ENCODE measurements at places on chromosomes 3 and 15. TPM values are rescaled to one million over a fixed set of nuclear protein-coding genes. Genes with fewer than 3 reads are reported as not detected.
A peak's percentile ranks its signal among the peaks of the same experiment; 100 is the strongest.

GRCh38 chr15:73992594-73992898, 451 bp upstream of the STOML1 start:
- no peak for DNase-seq

- DNase-seq = peak; percentile 76
These were observed 18.0 kb downstream of the ZNF148 start for GRCh38 chr3:125357032-125357658.

DNA sequence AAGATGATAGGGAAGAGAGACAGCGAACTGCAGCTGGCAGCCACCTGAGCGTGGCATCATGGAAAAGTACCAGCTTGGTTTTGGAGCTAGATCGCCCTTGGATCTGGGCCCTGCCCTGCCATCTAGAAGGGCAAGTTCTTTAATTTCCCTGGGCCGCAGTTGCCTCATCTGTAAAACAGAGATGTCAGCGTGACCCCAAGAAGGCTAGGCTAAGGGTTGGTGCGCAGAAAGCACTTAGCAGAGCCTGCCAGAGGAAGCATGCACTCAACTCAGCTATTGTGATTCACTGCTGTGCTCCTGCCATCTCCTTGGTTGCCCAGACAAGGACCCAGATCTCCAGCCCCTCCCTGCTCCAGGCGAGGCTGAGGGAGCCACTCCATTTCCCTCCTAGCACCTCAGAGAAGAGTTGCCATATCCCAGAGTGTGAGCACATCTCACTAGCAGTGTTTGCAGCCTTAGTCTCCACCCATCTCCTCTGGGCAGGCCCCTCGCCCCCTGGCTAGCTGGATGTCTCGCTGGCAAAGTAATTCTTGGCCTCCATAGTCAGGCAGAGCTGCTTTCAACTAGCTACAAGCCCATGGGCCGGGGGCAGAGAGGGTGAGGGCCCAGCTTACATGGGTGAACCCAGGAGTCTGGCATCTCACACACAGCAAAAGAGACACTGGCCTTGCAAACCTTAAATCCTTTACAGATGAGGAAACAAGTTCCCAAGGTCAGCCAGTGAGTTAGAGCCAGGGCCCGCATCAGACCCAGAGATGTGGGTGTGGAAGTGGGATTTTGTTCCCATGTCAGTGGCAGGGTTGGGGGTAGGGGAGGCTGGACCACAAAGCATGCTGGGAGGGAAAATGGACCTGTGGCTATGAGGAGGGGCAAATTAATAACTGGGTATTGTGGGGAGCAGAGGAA, 280.7 kb upstream of the TLE3 start:
- no peak for DNase-seq

DNA sequence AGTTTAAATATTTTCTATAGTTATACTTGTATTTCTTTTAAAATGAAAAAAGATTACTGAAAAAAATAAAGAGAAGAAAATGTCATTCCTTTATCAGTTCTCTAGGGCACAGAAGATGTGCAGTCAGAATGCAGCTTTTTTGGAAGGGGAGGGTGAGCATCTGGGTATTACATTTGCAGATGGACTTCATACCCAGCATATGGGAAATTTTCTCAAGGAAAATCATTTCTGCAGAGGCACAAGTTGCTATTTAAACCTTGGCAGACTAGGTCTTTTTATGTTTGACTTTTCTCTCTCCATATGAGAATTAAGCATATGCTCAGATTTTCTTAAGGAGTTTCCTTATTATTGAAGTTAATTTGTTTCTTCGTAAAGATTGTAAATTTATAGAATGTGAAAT, 39.5 kb upstream of the ZNF385D start:
- DNase-seq = no peak

DNA sequence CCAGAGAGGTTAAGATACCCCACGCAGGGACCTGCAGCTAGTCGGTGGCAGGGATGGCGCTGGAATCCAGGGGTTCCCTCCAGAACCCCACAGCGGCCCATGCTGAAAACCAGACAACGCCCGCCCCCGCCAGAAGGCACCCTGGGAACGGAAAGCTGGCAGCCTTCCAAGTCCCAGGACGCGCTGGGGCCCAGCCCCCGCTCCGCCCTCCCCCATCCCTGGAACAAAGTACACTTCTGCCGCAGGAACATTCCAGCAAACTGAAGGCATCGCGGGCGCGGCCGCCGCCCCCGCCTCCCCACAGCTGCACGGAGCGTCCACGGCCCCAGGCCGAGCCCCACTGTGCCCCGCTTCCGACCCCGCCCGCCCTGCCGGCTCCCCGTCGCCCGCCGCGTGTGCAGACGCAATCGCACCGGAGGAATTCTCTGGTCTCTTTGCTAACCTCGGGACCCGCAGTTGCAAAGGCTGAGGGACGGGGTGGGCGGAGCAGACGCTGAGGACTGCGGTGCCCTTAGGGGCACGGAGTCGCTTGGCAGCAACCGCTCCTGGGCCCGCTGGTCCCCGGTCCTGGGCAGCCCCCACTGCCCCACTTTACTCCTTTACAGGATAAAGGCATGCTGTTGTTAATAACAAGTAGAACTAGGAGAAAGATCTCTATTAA, 44.8 kb upstream of the RNU6-1 start:
- peak; percentile 50 for DNase-seq

DNA sequence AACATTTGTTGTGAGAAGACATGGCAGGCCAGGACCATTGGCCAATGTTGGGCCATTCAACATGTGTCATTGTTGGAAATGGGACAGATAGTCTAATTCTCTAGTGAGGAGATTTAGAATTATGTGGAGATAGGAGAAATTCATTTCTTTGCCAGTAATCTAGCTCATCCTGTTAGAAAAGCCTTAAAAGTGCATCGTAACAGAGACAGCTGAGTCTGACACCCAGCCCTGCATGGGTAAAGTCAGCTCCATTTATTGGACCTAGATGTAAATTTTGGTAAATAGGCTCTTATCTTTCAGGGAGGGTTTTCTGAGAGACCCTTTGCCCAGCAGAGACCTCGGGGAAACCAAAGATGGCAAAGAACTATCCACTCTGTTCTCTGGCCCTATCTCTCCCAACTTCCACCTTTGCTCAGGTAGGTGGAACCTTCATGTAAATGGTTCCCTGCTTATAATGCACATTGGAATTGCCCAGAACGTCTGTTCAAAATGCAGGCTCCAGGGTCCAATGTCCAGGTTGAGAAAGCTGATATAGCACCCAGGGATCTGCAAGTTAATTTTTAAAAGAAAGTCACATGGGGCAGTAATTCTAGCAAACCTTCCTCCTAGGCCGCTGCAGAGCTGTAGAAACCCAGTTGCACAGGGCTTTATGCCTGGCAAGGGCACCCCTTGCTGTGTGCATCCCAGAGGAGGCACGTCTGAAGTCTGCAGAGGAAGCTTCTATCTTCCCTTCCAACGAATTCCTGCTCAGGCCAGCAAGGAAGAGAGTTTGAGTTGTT, 365.9 kb upstream of the PROK2 start:
- DNase-seq = peak; percentile 22

DNA sequence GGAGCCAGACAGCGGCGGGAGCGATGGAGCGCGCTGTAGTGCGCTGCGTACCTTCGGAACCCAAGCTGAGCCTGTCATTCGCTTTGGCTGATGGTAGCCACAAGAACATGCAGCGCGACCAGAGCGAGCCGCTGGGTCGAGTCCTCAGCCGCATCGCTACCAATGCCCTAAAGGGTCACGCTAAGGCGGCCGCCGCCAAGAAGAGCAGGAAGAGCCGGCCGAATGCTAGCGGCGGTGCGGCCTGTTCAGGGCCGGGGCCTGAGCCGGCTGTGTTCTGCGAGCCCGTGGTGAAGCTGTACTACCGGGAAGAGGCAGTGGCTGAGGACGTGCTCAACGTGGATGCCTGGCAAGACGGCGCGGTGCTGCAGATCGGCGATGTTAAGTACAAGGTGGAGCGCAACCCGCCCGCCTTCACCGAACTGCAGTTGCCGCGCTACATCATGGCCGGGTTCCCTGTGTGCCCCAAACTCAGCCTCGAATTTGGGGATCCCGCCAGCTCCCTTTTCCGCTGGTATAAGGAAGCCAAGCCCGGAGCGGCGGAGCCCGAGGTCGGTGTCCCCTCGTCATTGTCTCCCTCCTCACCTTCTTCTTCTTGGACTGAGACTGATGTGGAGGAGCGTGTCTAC, 498 bp downstream of the PDE12 start:
- peak; percentile 30 for DNase-seq

Gene SEMA3B
- 99.9 TPM for total RNA-seq

Gene ZNF774
- 3.7 TPM for total RNA-seq

Gene CAV3
- not detected for total RNA-seq

DNA sequence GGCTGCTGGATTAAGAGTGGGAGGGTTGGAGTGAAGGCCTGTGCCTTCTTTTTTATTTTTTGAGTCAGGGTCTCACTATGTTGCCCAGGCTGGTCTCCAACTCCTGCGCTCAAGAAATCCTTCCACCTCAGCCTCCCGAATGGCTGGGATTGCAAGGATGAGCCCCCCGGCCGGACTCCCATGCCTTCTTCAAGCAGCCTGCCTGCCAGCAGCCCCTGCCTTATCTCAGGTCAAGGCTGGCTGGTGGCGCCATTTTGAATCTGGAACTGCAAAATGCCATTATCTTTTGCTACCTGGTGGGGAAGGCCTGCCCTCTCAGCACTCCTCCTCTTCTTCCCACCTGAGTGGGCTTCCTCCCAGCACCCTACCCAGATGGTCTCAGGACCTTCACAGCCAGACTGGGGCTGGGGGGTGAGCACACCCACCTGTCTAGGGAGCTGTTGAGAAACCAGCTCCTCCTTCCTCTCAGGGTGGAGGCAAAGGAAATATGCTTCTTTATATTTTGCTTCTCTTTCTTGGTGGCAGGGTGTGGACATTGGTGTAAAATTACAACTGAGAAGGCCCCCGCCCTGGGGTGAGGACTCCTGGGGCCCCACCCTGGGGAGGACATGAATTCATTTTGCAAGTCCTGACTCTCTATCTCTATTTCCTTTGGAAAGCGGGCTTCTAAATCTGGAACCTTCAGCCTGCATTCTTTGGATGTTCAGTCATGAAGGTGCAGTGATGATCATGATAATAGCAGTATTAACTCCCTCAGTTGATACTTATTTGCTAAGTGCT, 7.7 kb upstream of the FLNB start:
- no peak for DNase-seq

DNA sequence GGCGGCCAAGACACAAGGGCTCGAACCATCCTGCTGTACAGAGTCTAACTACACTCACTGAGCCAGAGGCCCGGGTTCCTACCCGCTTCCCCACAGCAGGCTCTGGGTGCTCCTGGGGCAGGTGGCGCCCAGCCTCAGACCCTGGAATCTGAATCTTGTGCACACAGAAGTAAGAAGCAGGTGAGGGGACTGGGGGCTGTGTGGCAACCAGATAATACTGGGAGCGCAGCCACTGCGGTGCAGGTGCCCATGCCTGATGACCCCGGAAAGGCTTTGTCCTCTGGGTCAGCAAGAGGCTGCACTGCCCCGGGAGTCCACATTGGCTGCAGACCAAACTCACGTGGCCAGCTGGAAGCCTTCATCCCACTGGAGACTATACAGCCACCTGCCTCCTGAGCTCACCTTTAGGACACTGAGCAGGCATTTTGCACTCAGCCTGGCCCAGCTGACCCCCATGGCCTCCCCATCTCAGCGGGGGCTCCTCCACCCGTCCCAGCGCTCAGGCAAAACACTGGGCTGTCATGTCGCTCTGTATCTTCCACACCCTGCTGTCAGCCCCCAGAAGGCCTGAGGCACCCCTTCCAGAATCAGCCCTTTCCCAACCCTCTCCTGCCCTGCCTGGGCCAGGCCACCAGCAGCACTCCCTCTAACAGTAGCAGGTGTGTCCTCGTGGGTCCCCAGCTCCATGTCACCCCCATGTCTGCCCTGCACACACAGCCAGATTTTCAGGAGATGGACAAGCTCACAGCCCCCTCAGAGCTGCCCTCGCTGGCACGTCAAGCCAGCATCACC, 101.0 kb upstream of the IQSEC1 start:
- DNase-seq = no peak

GRCh38 chr3:139122612-139123011, 77.9 kb upstream of the PRR23C start:
- DNase-seq = no peak

DNA sequence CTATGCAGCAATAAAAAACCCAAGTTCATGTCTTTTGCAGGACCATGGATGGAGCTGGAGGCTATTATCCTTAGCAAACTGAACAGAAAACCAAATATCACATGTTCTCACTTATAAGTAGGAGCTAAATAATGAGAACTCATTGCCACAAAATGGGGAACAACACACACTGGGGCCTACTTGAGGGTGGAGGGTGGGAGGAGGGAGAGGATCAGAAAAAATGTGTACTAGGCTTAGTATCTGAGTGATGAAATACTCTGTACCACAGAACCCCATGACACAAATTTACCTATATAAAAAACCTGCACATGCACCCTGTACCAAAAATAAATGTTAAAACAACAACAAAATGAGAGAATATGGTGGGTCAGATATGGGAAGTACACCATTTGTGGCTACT, 49.6 kb upstream of the AADACL2 start:
- no peak for DNase-seq

- no peak for DNase-seq
These were observed 212.1 kb downstream of the P3H2 start for GRCh38 chr3:189908646-189909045.

Gene SI
- not detected for total RNA-seq

Gene ARGFX
- total RNA-seq = not detected

DNA sequence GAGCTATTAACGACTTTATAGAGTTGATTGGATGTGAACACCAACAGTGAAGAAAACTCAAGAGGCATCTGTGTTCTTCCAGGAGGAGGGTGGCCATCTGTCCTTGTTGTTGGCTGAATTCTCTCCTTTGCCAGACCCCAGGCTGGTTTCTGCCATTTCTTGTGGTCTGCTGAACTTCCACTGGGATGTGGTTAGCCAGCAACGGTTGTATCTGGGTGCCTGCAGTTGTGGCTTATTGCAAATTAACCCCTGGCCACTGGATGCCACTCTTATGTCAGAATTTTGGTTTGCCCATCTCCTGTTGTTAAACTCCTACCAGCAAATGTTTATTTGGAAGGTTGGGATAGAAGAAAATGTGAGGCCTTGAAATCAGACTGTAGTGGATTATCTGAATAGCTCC, 163.6 kb upstream of the TBC1D5 start:
- no peak for DNase-seq

Gene STARD5
- 0.35 TPM for total RNA-seq

- DNase-seq = no peak
These were observed 138.3 kb downstream of the DIPK2A start for GRCh38 chr3:144109944-144110343.

DNA sequence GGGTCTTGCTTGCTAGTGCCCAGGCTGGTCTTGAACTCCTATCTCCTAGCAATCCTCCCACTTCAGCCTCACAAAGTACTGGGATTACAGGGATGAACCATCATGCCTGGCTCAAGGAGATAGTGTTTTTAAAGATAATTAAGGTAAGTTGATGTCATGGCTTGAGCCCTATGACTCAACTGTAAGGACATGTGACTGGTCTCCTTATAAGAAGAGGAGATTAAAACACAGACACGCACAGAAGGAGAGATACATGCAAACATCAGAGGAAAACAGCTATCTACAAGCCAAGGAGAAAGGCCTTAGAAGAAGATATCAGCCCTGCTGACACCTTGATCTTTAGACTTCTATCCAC, 220.4 kb upstream of the GADL1 start:
- DNase-seq = no peak

DNA sequence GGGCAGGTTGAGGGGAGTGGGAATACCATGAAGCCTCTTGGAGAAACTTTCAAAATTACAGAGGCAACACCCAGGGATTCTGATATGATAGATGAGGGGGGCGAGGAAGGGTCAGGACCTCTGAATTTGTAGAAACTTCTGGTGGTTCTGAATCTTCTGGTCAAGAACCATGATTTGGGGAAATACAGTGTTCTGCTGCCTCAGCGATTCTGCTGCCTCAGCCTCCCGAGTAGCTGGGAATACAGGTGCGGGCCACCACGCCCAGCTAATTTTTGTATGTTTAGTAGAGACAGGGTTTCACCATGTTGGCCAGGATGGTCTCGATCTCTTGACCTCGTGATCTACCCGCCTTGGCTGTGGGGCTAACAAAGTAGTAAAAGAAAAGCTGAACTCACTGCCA, 70.4 kb downstream of the MAGEF1 start:
- no peak for DNase-seq
